Stomach (tissue), 19 donors: ENCODE measurements at places on chromosomes 7 and 10.

GRCh38 chr10:80540981-80541750 is 3.5 kb downstream of the SH2D4B start:
- peak; percentile 58 for DNase-seq

DNA sequence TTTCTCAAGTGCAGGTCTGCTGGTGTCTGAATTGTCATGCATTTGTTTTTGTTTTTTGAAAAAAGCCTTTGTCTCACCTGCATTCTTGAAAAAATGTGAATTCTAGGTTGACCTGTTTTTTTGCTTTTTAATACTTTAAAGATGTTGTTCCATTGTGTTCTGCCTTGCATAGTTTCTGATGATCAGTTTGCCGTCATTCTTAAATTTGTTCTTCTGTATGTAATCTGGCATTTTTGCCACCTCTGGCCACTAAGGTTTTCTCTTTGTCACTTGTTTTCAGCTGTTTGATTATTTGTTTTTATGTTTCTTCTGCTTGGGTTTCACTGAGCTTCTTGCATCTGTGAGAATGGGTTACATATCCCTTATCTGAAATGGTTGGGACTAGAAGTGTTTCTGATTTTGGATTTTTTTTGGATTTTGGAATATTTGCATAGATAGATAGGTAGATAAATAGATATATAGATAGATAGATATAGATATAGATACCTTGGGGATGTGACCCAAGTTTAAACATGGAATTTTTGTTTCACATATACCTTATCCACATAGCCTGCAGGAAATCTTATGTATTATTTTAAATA is 16.5 kb downstream of the MGMT start:
- no peak for DNase-seq

DNA sequence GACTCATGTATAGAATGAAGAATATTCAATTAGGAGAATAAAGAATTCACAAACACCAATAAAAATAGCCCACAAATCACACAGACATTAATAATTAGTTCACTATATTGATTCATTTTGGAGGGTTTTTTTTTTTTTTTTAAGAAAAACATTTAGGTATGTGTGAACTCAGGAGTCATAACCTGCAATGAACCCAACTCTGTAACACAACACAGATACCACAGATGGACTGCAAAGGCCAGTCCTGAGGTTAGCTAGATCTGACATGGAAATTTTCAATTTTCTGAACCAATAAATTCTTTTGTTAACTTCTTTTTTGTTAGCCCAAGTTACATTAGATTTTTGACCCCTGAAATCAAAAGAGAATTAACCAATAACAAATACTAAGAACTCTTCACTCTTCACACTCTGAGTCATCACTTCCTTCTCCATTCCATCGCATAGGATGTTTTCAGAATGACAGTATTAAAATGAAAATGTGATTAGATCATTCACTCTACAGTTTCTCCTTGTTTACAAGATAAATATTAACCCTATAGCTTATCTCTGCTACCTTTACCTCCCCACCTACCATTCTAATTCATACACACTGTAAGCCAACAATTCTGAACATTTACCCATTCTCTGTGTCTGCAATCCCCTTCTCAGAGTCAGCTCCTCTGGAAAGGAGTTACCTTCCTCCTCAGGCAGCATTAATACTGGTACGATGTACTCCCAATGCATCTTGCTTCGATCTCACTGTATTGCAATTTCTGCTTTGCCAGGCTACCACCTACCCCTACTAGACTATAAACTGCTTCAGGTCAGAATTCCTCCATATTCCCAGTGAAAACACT is 141.5 kb downstream of the LRRN3 start:
- no peak for DNase-seq

DNA sequence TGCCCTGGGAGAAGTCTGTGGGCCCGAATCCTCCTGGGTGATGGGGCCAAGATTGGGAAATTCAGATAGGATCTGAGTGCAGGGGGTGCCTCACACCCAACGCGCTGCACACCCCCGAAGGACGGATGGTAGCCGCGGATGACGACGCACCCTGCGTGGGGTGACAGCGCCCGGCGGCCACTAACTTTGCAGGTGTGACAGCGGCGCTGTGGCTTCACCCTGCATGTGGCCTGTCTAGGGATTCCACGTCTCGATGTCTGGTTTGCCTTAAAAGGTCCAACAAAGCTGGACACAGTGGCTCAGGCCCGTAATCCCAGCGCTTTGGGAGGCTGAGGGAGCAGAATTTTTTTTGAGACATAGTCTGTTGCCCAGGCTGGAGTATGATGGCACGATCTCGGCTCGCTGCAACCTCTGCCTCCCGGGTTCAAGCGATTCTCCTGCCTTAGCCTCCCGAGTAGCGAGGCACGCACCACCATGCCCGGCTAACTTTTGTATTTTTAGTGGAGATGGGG is 18.6 kb downstream of the ADAP1 start:
- no peak for DNase-seq

- DNase-seq = no peak
Measured at GRCh38 chr7:83011954-83012353, 150.7 kb downstream of the PCLO start.

GRCh38 chr10:615583-616152 is 73.8 kb downstream of the DIP2C start:
- DNase-seq = no peak

- DNase-seq = peak; percentile 47
Measured at GRCh38 chr10:98292971-98293370, 25.0 kb upstream of the LOXL4 start.

DNA sequence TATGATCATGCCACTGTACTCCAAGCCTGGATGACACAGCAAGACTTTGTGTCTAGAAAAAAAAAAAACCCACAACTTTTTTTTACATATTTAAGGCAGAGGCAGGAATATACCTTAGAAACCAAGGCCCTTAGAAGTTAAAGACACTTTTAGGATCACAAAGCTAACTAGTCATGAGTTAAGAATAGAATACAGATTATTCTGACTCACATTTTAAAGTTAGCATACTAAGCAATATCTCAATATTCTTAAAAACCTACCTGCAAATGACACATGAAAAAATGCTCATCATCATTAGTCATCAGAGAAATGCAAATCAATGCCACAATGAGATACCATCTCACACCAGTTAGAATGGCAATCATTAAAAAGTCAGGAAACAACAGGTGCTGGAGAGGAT is 177.7 kb downstream of the CHCHD3 start:
- DNase-seq = no peak

DNA sequence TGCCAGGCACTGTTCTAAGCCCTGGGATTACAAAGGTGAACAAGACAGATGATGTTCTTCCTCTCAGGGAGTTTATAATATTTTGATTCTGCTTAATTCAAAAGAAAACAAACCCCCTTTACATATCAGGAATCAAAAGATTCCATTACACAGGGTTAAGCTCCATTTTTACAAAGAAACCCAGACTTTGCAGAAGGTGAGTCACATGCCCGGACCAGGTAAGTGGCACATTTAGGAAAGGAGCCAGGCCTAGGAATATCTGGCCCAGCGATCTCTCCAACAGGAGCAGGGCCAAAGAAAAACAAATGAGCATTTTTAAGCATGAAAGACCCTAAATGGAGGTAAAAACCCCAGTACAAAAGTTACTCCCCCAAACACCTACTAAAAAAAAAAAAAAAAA is 1.1 kb downstream of the STN1 start:
- DNase-seq = no peak

GRCh38 chr7:129569326-129569725 is 42.2 kb upstream of the NRF1 start:
- DNase-seq = no peak

DNA sequence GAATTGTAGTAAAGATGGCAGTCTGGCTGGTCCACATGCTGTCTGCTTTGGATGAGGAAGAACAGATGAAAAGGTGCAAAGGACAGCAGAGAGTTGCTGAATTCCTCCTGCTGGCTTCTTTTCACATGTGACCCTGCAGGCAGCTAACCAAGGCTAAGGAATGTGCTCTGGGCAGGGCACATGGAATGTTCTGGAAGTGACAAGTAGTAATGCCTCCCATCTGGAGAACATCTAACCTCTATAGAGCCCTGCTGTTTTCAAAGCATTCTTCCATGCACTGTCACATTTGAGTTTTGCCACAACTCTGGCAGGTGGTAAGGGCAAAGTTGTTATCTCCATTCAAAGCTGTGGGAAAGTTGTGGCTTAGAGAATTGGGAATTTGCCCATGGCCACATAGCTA is 208.8 kb downstream of the STK31 start:
- no peak for DNase-seq

GRCh38 chr10:92552310-92552709 is 21.6 kb downstream of the IDE start:
- no peak for DNase-seq

- DNase-seq = no peak
Measured at GRCh38 chr10:11098666-11099065, 81.0 kb downstream of the CELF2 start.

GRCh38 chr7:103533761-103534160 is 87.8 kb upstream of the SLC26A5 start:
- no peak for DNase-seq

DNA sequence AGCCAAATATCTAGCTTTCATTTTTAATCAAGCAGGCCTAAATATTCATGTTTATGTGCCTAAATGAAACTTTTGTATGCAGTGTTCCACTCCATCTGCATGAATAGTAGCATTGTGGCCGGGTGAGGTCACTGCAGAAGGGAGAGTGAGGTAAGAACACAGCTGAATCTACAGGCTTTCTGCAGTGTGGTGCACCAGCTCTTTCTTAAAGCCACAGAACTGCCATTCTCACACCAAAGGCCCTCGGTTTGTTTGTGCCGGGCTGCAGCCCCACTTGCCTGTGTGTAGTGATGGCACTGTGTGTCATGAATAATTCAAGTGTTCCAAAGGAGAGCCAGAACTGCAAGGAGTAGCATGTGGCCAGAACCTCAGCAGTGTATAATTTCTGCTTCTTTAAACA is 204.1 kb downstream of the TRIL start:
- DNase-seq = no peak

- peak; percentile 94 for DNase-seq
Measured at GRCh38 chr7:76296743-76297740, 5.4 kb upstream of the HSPB1 start.

DNA sequence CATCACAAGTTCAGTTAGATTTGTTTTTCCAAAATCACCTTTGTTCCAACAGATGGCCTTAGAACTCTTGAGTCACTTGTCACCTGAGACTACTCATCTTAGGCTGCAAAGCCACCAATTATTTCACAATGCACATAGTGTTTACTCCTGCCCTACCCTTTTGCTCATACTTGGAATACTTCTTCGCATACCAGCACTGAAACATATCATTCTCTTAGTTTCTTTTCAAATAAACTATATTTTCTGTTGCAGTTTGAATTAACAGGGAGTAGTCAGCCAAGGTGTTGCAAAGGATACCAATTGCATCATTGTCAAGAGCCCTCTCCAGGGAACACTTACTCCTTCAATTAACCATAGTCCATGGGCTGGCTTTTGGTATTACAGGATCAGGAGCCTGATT is 71.0 kb downstream of the CASD1 start:
- peak; percentile 18 for DNase-seq

- DNase-seq = no peak
Measured at GRCh38 chr10:89798092-89798491, 96.7 kb downstream of the KIF20B start.

GRCh38 chr7:128350708-128351295 is 7.1 kb upstream of the RBM28 start:
- no peak for DNase-seq

GRCh38 chr7:157132796-157133195 is 5.9 kb upstream of the UBE3C start:
- no peak for DNase-seq

- DNase-seq = no peak
Measured at GRCh38 chr7:77544518-77544917, 7.4 kb downstream of the PTPN12 start.

DNA sequence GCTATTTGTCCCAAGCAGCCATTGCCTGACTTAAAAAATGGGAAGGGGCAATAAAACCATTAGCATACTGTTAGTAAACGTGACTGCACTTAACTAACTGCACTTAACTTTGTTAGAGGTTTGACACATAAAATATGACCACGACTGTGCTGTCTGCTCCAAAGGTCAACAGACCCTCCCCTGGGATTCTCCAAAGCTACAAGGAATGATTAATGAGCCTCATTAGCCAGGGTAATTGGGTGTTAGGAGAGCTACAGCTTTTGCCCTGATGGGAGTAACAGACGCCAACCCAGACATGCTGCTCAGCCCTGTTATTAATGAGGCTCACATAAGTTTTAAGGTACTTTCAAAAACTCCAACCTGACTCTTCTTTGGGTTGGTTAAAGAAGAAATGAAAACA is 129.4 kb upstream of the PLPP4 start:
- DNase-seq = no peak

DNA sequence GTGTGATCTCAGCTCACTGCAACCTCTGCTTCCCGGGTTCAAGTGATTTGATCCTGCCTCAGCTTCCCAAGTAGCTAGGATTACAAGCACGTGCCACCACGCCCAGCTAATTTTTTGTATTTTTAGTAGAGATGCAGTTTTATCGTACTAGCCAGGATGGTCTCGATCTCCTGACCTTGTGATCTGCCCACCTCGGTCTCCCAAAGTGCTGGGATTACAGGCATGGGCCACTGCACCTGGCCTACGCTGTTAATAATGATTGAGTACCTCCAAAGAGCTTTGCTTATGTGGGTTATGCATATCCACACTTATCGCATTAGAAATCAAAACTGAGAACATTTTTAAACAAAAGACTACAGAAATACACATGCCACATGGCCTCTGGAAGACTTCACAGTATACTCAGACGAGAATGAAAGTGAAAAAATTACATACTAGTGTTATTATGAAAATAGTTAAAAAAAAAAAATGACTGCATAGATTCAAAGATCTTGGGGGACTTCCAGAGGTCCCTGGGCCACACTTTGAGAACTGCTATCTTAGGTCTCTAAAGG is 25.4 kb downstream of the RPP38 start:
- no peak for DNase-seq

DNA sequence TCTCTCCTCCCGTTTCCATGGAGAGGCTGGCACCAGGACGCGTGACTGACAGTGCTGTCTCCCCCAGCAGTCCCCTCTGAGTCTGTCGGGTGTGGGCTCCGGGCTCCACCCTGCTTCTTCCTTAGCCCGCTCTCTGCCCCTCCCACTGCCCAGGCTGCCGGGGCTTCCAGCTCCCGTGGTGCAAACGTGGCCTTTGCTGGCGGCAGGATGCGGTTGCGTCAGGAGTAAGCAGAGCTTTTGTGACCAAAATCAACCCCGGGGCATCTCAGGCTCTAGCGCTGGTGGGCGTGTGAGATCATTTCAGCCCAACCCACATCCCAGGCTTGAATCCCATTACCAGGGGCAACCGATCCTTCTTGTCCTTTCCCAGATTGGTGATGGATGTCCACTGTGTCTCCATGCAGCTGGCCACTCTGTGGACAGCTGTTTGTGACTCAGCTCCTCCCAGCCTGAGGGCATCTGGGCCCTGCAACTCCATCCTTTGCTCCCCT is 28.2 kb downstream of the PTPRE start:
- DNase-seq = no peak

GRCh38 chr10:130968964-130969363 is 342.6 kb downstream of the TCERG1L start:
- DNase-seq = peak; percentile 14

DNA sequence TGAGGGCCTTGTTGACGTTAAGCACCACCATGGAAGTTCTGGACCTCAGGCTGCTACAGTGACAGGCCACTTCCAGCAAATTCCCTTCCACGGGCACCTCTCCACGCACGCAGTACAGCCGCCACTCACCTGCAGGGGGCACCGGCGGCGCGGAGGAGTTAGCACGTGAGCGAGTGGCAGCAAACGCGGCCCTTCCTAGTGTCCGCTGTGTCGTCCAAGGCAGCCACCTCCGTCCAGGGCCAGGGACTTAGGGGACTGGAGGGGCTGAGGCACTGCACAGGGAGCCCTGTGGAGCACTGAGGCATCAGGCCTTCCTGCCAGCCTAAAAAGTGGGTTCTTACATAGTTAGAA is 164.4 kb downstream of the SVIL start:
- DNase-seq = no peak
